Natural killer cell (primary cell): ENCODE measurements at places on chromosomes 2 and 18. TPM values are rescaled to one million over a fixed set of nuclear protein-coding genes. Genes with fewer than 3 reads are reported as not detected.

The CCDC68 gene
- total RNA-seq, result not detected

The XDH gene
- total RNA-seq, result not detected

The GRHL1 gene
- 1.6 TPM for total RNA-seq

The ACMSD gene
- total RNA-seq, result not detected

The ALLC gene
- not detected for total RNA-seq

The PTH2R gene
- total RNA-seq, result 0.61 TPM

The IL1R2 gene
- 0.66 TPM for total RNA-seq

The KIAA1328 gene
- 13.2 TPM for total RNA-seq

The TPO gene
- not detected for total RNA-seq

The KRTCAP3 gene
- total RNA-seq, result 8.4 TPM

The UGT1A3 gene
- not detected for total RNA-seq

The COX5B gene
- total RNA-seq, result 101 TPM

The CYP27C1 gene
- total RNA-seq, result not detected

The ADRA2B gene
- total RNA-seq, result 1.3 TPM
